ENCODE measurements at places on chromosomes 5 and 9.

GRCh38 chr9:21615446-21615845, 133.3 kb upstream of the IFNE start:
- no peak for DNase-seq

DNA sequence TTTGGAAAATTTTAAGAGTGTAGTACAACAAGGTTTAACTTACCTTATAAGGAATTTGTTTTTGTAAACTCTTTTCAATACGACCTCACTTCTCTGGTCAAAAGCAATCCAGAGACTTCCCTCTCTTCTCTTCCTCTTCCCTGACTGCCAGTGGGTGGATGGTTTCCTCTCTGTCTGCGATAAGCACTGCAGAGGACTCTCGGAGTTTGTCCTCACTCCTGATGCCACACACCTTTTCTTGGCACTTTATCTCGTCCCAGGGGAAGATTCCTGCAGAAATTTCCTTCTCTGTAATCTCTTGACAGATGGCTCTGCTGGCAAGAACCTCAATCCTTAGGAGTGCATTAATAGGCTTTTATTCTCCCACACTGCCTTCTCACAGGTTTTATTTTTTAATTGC, 641.6 kb downstream of the NR2F1-AS1 start:
- DNase-seq: no peak

- no peak for DNase-seq
Observed at GRCh38 chr9:92718086-92719001, 46.3 kb downstream of the BICD2 start.

- no peak for DNase-seq
Observed at GRCh38 chr9:84492366-84493159, 152.0 kb upstream of the SLC28A3 start.

GRCh38 chr5:565782-566440, 41.7 kb upstream of the SLC9A3 start:
- no peak for DNase-seq

- DNase-seq: no peak
Observed at GRCh38 chr5:102087906-102088305, 208.2 kb downstream of the SLCO4C1 start.

- peak; percentile 82 for DNase-seq
Observed at GRCh38 chr9:110744715-110745384, 76.3 kb downstream of the MUSK start.

DNA sequence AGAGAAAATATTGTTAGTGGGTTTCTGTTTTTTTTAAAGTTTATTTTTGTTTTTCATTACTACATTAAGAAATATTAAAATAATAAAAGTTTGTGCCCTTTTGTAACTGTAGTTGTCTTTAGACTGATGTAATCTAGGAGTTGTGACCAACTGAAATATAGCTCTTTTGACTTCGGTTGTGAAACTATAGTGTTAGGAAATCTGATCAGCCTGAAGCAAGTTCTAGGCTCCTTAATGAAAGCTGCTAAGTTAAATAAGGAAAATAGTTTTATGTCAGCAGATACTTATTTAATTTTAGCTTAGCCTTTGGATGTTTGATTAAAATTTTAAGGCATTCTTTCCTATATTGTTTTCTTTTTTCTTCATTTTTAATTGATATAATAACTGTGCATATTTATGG, 14.2 kb downstream of the AP3S1 start:
- no peak for DNase-seq

- no peak for DNase-seq
Observed at GRCh38 chr9:136907011-136907914, 20.9 kb downstream of the TRAF2 start.

- DNase-seq: no peak
Observed at GRCh38 chr5:82513738-82514137, 235.6 kb upstream of the RPS23 start.

GRCh38 chr5:146179696-146180095, 2.8 kb downstream of the LARS1 start:
- DNase-seq: no peak

DNA sequence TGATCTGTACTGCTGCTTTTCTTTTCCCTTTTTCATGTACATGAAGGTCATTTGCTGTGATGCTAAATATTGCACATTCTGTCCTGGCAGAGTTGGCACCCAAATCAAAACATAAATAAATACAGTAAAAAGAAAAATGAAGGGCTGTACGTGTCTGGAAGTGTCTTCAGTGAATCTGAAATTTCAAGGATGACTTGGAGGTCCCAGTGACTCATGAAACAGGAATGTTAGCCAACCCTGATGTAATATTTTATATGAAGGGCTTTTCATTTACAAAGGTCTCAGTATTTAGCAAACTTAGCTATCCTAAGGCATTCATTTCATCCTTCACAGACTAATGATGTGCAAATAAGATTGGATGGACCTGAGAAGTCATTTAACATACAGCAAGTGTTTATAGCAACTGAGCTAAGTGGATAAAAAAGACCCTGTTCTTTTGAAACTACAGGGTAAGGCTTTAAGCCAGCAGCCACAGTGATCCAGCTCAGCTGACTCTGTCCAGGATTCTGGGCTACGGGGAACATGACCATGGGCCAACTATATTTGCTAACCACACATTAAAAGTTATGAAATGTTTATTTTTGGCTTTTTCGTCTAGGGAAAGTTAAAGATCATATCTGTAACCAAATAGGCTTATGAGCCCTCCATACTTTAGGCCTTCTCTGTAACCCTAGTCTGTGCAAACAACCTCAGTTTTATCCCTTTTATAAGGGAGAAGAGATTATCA, 104.0 kb upstream of the DMRTA1 start:
- peak; percentile 71 for DNase-seq

- peak; percentile 81 for DNase-seq
Observed at GRCh38 chr5:150514708-150515211, 6.8 kb downstream of the NDST1 start.

DNA sequence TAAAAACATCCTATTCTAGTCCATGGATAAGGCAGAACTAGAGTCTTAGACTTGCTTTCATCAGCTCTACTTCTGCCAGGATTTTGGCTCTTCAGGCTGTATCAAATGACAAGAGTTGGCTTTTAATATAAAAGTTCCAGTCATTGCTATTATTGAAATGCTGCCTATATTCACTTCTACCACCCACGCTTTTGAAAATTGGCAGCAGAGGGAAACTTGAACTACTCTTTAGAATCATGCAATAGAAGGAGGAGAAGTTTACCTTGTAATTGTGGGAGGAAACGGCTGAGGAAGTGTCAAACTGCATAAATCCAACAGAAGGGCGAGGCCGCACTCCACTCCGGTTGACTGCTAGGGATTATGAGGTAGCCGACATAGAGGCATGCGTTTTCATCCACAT, 122.6 kb upstream of the BASP1 start:
- no peak for DNase-seq

- no peak for DNase-seq
Observed at GRCh38 chr5:147461915-147462314, 48.0 kb downstream of the DPYSL3 start.

DNA sequence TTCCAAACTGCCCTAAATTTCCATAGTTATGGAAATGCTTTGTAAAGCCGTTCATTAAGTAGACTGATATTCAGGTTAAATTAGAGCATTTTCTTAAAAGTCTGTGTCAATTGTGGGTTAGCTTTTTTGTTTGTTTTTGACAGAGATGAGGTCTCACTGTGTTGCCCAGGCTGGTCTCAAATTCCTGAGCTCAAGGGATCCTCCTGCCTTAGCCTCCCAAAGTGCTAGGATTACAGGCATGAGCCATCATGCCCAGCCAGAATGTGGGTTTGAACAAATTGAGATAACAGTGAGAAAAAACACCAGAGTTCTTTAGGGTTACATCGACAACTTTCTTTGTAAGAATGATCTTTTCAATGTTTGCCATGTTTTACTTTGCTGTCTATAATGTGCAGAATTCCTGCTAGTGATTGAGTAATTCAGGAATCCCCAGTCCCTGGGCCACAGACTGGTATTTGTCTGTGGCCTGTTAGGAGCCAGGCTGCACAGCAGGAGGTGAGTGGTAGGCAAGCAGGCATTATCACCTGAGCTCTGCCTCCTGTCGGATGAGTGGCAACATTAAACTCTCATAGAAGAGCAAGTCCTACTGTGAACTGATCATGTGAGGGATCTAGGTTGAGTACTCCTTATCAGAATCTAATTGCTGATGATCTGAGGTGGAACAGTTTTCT, 80.5 kb downstream of the RAI14 start:
- DNase-seq: peak; percentile 14

- peak; percentile 53 for DNase-seq
Observed at GRCh38 chr5:173618927-173619519, 2.6 kb upstream of the BOD1 start.

DNA sequence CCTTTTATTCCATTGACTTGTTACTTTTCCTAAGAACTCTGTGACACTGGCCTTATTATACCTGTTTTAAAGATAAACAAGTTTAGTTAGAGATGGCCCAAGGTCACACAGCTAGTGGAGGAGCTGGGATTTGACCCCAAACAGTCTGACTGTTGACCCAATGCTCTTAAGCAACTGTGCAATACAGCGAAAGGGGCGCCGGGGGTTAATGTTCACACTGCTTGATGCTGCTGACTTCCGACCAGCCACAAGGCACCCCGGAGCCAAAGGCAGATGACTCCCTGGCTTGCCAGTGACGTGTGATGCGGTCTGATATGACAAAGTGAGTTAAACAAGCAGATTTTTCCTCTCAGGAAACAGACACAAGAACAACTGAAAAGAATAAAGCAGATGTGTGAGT, 23.9 kb downstream of the PIK3R1 start:
- DNase-seq: peak; percentile 59

GRCh38 chr5:125109293-125109692, 362.9 kb upstream of the ZNF608 start:
- DNase-seq: no peak

DNA sequence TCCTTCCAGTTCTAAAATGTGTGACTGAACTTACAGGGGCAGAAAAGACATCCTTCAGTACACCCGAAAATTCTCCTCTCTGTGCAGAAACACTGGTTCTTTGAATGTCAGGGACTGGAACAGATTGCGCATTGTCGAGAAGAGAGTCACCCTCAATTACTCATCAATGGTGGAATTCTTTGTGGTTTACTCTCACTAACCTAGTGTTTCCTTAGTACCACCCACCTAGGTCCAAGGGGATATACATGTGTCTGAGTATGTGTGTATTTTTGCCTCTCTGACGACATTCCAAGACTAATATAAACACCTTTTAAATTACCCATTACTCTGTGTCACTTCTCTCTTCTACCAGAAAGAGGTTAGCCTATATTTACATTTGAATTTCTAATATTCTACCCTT, 660.8 kb downstream of the TLE1 start:
- DNase-seq: peak; percentile 92

DNA sequence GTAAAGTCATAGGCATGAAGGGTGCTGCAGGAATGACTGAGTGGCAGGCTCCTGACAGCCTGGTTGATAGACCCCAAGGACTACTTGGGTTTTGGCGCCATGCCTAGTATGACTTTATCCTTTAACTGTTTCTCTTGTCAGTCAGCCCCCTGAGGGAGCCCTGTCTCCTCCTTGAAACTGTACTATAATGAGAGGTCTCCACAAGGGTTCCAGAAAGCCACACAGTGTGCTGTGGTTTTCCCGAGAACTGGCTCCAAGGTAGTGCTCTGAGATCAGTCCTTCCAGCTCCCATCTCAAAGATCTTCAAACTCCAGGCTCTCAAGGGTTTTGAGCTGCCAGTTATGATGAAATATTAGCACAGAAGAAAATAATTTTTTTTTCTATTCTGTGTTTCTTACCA, 26.7 kb upstream of the TNC start:
- no peak for DNase-seq

DNA sequence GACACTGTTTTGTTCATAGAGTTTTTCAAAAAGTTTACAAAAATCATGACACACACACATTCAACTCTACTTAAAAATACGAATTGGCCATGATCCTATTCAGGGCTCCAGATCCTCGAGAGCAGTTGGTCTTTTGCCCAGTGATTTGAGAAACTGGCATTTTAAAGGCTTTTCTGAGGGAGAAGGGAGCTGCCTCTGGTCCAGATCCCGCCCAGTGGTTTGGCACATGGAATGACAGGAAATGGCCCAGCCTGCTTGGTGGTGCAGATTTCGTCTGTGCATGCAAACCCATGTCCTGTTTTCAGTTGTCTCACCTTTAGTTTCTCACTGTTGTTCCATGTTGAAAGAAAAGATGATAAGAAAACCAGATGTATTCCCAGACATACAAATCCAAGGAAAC, 3.6 kb downstream of the CAMK4 start:
- DNase-seq: peak; percentile 13

DNA sequence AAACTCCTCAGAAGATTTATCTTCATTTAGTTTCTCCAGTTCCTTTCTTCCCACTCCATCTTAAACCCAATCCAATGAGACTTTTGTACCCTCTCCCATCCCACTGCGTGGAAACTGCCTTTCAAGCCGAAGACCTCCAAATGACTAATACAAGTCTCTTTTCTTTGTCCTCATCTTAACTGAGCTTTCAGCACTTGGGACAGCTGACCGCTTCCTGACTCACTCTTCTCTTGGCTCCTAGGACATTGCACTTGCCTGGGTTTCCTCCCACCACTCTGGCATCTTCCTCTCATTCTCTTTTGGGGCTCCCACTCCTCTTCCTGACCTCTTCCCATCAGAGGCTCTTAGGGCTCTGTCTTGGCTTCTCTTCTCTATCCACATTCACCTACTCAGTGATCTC, 243.7 kb downstream of the HSPA4 start:
- peak; percentile 15 for DNase-seq

DNA sequence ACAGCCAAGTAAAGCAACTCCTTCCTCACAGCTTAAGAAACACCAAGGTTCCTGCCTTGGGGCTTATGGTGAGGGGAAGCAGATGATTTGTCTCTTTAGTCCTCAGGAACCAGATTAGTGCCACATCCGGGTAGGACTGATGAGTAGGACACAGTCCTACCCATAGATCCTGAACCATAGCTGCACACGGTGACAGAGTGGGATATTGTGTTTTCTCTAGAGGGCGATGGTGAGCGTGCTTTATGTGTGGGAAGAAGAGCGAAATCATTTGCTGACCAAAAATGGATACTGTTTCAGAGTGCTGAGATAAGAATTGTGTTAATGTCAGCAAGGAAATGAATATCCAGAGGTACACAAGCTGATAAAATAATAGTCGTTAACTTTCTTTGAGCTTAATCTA, 209.0 kb upstream of the FBXL7 start:
- no peak for DNase-seq

GRCh38 chr9:124342776-124343485, 72.3 kb downstream of the PSMB7 start:
- peak; percentile 67 for DNase-seq

GRCh38 chr9:8457055-8457454, 657.5 kb upstream of the DMAC1 start:
- no peak for DNase-seq

- DNase-seq: no peak
Observed at GRCh38 chr5:179378441-179379271, 33.4 kb upstream of the ADAMTS2 start.

DNA sequence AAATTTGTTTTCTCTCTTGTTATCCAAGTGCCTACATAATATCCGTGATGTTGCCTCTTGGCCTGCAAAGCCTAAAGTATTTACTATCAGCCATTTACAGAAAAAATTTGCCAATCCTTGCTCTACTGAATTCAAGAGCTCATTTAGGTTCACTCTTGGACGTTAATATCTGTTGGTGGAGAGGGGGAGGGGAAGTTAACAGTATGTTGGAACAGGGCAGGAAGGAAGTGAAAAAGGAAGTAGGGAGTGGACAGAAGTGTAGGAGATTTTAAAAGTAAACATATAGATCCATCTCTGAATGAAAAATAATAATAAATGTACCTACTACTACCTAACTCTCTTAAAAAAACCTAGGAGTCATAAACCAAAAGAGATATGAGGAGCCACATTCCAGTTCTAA, 32.8 kb downstream of the ZNF608 start:
- no peak for DNase-seq

Measured in ACHN (cell line).